Activated T-cell treated with anti-CD3 and anti-CD28 coated beads, Interleukin-2, amount 50 U/mL, for 24 hours (primary cell): ENCODE measurements at places on chromosomes 13 and 19.
A peak's percentile ranks its signal among the peaks of the same experiment; 100 is the strongest.

- H3K4me3 ChIP-seq: no peak overlapping the region
- H3K36me3 ChIP-seq: no peaks in the 10 kb centered on the region
- H3K27ac ChIP-seq: no peak overlapping the region
- H3K27me3 ChIP-seq: no peaks in the 10 kb centered on the region
Observed at GRCh38 chr13:46348961-46349360, 38.1 kb downstream of the RUBCNL start.

DNA sequence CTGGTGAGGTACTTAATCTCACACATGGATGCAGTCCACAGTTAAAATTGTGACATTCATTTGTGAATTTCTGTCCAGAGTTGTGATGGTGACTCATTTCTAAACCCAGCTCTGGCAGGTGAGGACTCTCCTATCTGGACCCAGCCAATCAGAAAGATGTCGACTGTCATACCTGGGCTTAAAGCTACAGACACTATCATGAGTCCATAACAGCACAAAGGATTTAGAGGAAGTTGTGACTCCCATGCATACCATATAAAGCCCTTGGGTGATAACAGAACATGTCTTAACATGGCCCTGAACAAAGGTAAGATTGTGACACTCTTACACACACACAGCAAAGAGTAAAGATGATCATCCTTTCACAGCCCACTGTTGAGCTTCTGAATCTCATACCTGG lies 59.7 kb upstream of the ZNF724 start:
- H3K27me3 ChIP-seq: no peaks in the 10 kb centered on the region
- H3K4me1 ChIP-seq: no peaks in the 10 kb centered on the region
- no peak overlapping the region for H3K27ac ChIP-seq
- H3K36me3 ChIP-seq: no peaks in the 10 kb centered on the region
- no peak overlapping the region for H3K4me3 ChIP-seq
- no peak for DNase-seq

- H3K36me3 ChIP-seq: peaks cover 11% of the 10 kb centered on the region
- no peak overlapping the region for H3K4me3 ChIP-seq
- H3K4me1 ChIP-seq: peaks cover 39% of the 10 kb centered on the region
- DNase-seq: no peak
- H3K27ac ChIP-seq: no peak overlapping the region
- H3K27me3 ChIP-seq: no peaks in the 10 kb centered on the region
Observed at GRCh38 chr13:24220086-24220703, 59.7 kb downstream of the SPATA13 start.

- no peak overlapping the region for H3K4me3 ChIP-seq
- H3K27ac ChIP-seq: no peak overlapping the region
- DNase-seq: no peak
Observed at GRCh38 chr13:110232756-110233155, 74.2 kb downstream of the COL4A1 start.

DNA sequence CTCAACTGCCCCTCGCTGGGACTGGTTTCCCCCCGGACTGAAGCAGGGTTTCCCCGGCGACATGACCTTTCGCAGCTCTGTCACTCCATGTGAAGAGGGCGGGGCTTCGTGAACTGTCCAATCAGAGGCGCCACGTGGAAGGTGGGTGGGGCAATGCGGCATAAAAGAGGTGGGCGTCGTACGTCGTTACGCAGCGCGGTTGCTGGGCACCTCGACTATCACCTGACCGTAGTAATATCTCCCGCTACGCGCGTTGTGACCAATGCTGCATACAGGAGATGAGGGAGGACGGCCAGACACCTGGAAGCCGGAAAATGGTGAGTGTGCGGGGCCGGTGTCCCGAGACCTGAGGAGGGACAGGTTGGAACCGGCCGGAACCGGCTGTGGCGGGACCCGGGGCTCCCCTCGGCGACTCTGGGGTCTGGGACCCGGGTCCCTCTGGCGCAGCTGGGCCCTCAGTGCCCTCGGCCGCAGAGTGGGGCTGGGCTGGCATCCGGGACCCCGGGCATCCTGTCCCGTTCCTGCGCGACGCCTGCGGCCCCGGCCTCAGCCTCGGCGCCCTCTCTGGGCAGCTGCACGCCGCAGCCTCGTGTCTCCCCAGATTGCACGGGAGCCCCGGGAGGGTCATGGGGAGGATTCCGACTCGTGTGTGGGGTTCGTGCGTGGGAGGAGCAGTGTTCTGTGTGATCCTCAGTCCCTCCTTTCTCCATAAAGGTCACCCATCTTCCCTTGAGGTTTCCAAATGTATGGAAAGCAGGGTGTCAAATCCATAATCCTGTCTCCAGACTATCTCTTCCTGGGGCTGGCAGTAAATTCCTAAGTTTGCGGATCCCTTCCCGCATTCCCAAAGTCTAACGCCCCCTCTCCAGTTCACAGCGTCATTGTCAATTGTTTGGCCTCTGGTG lies 32.2 kb downstream of the ZNF136 start:
- peaks cover 4% of the 10 kb centered on the region for H3K27me3 ChIP-seq
- peak overlapping the region; percentile 74 for H3K4me3 ChIP-seq
- H3K27ac ChIP-seq: peak overlapping the region; percentile 76
- H3K36me3 ChIP-seq: peaks cover 85% of the 10 kb centered on the region

DNA sequence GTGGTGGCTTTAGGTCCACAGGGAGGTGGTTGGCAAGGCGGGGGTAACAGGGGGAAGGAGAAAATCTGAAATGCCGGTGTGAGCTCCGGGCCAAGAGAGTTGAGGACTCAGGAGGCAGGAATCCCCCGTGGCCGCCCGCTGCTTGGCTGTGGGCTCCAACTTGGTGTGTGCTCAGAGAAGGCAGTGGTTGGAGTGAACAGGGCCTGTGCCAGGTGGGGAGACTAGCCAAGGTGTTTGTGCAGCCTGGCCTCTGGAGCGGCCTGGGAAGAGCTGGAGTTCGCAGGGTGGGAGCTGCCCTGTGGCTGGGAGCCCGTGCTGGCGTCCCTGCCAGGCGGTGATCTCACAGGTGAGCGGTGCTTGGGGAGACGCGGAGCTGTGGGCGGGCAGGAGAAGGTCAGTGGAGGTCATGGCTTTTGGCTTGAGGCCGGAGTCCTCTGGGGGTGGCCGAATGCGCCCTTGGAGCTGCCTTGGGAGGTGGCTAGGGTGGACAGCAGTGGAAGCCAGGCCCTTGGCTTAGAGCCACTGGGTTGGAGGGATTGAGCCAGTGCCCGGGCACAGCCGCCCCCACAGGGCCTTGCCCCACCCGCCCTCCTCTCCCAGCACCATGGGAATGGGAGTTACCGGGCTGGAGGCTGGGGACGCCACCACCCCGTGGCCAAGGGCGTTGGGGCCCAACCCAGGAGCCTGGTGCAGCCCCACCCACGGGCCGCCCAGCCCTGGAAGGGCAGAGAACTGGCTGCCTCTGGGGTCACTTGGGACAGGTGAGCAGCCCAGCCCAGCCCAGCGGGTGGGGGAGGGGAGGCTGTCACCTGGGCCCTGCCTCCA lies 7.1 kb upstream of the CIRBP start:
- H3K27ac ChIP-seq: peak overlapping the region; percentile 97
- peaks cover 68% of the 10 kb centered on the region for H3K4me1 ChIP-seq
- H3K36me3 ChIP-seq: peaks cover 46% of the 10 kb centered on the region
- H3K27me3 ChIP-seq: no peaks in the 10 kb centered on the region
- peak; percentile 64 for DNase-seq
- peak overlapping the region; percentile 95 for H3K4me3 ChIP-seq

GRCh38 chr19:16068696-16069259 lies 7.5 kb upstream of the TPM4 start:
- no peaks in the 10 kb centered on the region for H3K36me3 ChIP-seq
- H3K27ac ChIP-seq: no peak overlapping the region
- H3K4me1 ChIP-seq: peaks cover 32% of the 10 kb centered on the region
- no peaks in the 10 kb centered on the region for H3K27me3 ChIP-seq

- DNase-seq: no peak
- H3K27me3 ChIP-seq: no peaks in the 10 kb centered on the region
- peak overlapping the region; percentile 23 for H3K27ac ChIP-seq
- H3K36me3 ChIP-seq: peaks cover 84% of the 10 kb centered on the region
- peaks cover 12% of the 10 kb centered on the region for H3K4me1 ChIP-seq
Observed at GRCh38 chr13:45510672-45511071, 45.9 kb downstream of the COG3 start.

DNA sequence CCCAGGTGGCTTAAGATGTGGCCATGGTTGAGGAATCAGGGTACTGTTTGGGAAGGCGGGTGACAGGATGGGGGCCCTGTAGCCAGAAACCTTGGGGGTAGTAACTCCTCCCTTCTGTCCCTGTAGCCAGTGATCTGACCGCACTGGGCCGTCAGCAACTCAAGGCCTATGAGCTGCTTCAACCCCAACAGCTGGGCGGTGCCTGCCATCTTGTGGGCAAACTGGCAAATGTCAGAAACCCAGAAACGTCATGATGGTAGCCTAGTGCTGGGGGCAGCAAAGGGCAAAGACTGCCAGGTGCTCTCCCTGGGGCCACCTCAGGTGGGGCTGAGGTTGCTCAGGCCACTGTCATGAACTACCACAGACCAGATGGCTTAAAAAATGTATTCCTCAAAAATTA lies 3.5 kb downstream of the COPE start:
- no peak for DNase-seq
- peaks cover 42% of the 10 kb centered on the region for H3K4me1 ChIP-seq
- H3K27me3 ChIP-seq: no peaks in the 10 kb centered on the region
- H3K4me3 ChIP-seq: peak overlapping the region; percentile 10

DNA sequence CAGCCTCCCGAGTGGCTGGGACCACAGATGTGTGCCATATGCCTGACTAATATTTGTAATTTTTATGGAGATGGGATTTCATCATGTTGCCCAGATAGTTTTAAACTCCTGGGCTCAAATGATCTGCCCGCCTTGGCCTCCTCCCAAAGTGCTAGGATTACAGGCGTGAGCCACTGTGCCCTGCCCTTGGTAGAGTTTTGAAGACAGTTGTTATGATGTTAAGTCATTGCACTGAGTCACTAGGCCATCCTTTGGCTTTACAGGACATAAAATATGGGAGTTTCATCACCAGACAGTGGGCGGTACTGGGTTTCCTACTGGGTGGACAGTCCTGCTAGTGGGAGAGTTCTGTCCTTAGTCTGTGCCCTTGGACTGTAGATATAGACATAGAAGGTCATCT lies 282.5 kb downstream of the ATP8A2 start:
- no peak overlapping the region for H3K4me3 ChIP-seq
- no peaks in the 10 kb centered on the region for H3K4me1 ChIP-seq
- DNase-seq: no peak
- no peak overlapping the region for H3K27ac ChIP-seq
- H3K27me3 ChIP-seq: peaks cover 27% of the 10 kb centered on the region
- no peaks in the 10 kb centered on the region for H3K36me3 ChIP-seq
